Activated CD4-positive, alpha-beta T cell treated with anti-CD3 and anti-CD28 coated beads for 1 hour (primary cell): ENCODE measurements at places on chromosomes 16 and 17.

- no peak for DNase-seq
Measured at GRCh38 chr17:12627781-12628451, 37.8 kb upstream of the MYOCD start.

GRCh38 chr17:17063546-17064122 lies 21.4 kb downstream of the MPRIP start:
- no peak for DNase-seq

DNA sequence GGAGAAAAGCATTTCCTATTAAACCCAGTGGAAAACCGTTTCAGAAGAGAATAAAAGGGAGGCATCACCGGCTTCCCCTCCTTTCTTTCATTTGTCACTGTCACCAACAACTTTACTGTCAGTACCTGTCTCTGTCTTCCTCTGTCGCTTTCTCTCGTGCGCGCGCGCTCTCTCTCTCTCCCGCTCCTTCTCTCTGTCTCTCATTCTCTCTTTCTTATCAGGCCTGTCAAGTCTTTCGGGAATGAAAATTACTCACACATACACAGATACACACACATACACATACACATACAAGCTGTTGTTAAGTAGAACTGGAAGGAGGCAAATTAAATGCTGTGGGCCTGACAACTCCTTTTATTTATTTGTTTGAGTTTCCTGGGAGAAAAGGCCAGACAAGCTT lies 17.6 kb downstream of the MYOCD start:
- no peak for DNase-seq

GRCh38 chr16:70715055-70715858 lies 29.4 kb upstream of the MTSS2 start:
- DNase-seq = no peak

- no peak for DNase-seq
Measured at GRCh38 chr17:19578545-19578944, 44.9 kb downstream of the SLC47A1 start.

- no peak for DNase-seq
Measured at GRCh38 chr17:4165301-4166010, 22.5 kb downstream of the CYB5D2 start.

DNA sequence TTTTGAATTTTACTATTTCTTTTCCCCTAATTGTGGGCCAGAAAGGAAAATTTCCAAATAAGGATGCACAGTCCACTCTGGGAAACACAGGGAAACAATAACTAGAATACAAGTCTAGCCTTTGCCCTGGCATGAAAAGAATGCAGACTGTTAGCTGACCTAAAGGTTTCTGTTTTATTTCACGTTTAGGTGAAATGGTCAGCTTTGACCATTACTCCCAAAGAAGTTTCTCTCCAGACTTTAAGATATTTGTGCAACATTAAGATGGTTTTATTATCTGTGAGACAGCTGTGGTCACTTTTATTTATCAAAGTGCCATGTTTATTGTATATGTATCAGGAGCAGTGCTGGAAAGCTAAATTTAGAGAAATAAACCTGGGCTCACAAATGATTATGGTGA lies 163.9 kb downstream of the SPECC1 start:
- DNase-seq = no peak

GRCh38 chr17:72515291-72516065 lies 394.7 kb downstream of the SOX9 start:
- no peak for DNase-seq

DNA sequence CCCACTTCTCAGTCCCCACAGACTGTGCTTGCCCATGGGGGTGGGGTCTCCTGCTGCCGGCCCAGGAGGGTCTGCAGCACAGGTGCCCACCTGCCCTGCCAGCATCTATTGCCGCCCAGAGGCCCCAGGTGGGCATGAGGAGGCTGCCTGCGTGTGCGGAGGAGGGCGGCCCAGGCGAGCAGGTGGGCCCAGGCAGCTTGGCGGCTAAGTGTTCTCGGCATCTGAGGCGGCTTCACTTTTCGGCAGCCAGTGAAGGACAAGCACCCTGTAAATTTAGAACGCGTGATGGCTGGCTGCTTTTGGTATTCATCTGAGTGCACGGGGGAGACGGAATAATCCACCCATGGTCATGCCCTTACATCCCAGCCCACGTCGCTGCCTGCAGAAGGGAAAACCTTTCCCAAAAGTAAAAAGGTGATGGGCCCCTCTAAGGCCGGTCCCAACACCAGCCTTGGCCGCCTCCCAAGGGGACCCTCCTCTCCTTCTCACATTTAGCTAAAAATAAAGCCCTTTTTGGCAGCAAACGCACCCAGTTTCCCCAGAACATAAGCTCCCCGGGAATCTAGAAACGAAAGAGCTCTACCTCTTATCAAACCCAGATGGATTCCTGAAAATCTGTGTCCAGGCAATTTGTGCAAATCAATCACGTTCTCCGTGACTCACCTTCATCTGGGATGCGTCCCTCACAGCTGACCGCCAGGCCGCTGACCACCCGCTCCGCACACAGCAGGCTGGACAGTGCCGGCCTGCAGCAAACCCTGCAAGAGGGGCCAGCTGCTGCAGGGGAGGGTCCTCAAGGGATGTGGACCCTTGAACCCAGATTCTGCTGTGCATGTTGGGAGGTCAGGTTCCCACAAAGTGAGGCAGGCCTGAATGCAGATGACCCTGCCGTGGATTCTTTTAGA lies 79.4 kb downstream of the RBFOX3 start:
- no peak for DNase-seq

GRCh38 chr17:48429156-48429555 lies 858 bp downstream of the SKAP1 start:
- DNase-seq = no peak

- no peak for DNase-seq
Measured at GRCh38 chr17:19796457-19796856, 48.4 kb upstream of the ALDH3A1 start.

DNA sequence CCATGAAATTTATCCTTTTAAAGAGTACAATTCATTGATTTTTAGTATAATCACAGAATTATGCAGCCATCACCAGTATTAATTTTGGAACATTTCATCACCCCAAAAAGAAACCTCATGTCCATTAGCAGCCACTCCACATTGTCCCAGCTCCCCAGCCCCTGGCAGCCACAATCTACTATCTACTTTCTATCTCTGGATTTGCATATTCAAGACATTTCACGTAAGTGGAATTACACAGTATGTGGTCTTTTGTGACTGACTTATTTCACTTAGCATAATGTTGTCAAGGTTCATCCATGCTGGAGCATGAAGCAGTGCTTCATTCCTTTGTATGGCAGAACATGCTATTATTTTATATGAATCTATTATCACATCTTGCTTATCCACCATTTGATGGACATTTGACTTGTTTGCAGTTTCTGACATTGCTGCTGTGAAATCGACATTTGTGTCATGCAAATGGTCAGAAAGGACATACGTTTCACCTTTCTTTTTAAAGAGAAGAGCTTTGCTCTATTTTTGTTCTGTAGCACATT lies 10.7 kb downstream of the METTL9 start:
- no peak for DNase-seq

DNA sequence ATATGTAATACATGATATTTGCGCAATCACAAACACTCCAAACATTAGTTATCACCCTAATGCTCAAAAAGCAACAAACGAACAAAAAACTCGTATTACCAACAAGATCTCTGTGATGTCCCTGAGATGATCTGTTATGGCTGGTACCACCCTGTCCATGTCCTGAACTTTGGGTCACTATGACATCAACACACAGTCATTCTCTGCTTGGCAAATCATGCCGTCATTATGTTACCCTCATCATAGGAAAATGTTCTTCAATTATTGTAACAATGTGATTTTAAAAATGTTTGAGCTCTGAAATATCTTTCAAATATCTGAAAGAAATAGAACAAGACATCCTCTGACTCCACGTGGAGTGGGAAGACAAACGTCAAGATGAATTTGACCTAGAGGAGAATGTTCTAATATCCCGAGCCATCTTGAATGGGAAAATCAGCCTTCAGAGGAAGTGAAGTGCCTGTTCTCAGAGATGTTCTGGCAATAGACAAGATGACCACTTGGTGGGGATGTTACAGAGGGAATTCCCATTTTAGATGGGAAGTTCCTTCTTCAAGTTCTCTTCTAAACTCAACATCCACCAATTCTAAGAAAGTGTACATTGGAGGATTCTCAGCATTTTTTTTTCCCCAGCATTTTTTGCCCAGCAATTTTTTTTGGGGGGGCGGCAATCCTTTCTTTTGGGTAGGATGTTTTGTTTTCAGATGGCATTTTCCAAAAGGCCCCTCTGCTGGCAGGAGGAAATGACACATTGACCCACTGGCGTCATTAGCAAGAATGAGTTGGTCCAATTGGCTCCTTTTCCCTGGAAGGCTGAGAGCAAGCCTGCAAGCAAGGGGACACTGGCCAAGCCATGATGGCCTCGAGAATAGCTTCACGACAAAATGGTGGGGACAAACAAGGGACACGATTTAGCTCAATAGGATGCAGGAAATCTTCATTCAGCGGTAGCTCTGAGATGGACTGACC lies 3.7 kb upstream of the HSD17B2 start:
- no peak for DNase-seq

DNA sequence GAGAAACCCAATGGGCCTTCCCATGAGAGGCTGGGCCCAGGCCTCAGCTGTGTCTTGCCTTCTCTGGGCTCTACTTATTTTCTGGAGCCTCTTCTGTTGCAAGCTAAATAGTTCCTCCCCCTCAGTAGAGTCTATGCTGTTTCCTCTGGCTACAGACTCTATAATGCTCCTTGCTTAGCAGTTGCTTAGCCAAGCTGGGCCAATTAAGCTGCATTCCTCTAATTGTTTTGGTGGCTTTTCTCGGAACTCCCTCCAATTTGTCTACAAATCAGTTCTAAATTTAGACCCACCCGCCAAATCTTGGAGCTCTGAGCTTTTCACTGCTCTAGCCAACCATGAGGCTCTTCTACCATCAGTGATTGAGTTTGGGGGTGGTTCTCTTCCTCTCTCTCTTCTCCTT lies 302.7 kb upstream of the ASIC2 start:
- no peak for DNase-seq

DNA sequence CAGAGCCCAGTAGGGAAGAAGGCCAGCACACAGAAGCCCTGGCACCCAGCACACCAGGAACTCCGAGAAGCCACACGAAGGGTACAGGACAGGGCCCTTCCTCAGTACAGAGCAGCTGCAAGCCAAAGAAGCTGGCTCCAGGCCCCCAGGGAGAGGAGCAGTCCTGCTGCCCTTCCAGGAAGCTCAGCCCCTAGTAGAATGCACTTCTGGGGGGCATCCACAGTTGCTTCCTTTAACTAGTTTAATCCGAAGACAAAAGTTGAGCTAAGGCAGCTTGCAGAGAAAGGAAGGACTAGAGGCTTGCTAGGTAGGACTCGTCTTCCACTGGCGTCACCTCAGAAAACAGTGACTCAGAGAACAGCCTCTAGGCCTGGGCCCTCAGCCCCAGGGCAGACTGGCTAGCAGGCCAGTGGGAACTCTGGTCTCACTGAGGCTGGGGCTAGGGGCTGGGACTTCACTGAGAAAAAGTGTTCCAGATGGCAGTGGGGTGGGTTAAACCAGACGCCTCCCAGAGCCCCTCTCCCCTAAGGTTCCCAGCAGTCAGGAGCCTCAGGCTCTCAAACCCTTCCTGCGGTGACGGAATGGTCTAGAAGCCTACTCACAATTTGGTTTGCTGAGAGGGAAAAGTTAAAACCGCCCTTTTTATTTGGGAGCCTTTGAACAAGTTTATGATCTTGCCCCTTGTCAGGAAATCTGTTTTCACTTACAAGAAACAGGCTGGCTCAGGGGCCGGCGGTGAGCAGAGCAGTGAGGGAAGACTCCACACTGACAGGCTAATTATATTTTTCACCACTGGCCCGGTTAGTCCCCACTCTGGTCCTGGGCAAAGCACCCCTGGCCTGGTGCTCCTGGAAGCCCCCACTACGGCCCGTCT lies 41.4 kb downstream of the ACTG1 start:
- DNase-seq = no peak

DNA sequence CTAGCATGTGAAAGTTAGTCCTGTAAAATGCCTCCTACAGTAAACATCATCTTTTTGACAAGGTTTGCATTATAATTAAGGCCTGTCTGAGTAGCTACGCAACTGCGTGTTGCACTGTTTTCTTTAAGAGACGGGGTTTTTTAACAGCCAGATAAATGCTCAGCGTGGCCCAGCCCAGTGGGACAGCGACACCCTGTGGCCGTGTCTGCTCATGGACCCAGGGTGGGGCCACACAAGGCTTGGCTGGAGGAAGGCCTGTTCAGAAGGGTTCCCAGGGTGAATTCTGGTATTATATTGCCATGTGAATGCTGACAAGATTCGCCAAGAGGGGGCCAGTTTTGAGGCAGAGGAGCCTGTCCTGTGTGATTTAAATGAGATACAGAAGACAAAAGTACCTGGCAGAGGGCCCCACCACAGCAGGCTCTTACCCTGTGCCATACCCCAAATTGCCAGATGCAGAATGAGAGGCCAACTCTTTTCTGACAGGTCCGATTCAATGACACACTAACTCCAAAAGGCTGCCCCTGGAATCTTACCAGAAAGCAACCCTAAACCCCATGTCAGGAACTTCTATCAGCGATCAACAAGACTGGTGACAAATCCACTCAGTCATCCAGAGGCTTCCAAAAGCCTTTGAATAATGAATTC lies 65.9 kb upstream of the IRX6 start:
- DNase-seq = no peak

GRCh38 chr17:43766413-43767052 lies 7.9 kb upstream of the SOST start:
- DNase-seq = no peak

DNA sequence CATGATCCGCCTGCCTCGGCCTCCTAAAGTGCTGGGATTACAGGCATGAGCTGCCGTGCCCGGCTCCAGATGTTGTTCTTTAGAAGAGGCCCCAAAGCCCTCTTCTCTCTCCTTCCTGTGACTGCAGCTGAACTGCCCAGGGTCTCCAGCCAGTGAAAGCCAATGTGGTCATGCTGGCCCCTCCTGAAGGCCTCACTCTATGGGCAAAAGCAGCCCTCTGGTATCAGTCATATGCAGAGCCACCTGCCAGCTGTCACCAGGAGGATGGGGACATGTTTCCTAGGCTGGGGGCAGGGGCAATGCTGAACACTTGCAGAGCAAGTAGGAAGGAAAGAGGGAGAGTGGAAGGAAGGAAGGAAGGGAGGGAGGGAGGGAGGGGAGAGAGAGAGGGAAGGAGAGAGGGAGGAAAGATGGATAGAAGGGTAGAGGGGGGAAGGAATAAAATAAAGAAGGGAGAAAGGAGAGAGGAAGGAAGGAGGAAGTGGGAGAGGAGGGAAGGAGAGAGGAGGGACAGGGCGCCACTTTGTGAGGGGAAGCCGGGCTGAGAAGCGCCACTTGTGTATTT lies 36.0 kb downstream of the SOCS3 start:
- no peak for DNase-seq

GRCh38 chr17:58757162-58757613 lies 1.5 kb downstream of the PPM1E start:
- no peak for DNase-seq

- DNase-seq = no peak
Measured at GRCh38 chr17:63646488-63646806, 24.2 kb downstream of the MAP3K3 start.
